Common myeloid progenitor, CD34-positive (primary cell): ENCODE measurements at places on chromosomes 5 and 9.

GRCh38 chr9:16870596-16871335 lies at the start of gene BNC2:
BNC2 (minus strand) TSS chr9:16870670; CDS start chr9:16870648, 22 bp downstream.
- DNase-seq = no peak

- no peak for DNase-seq
Measured at GRCh38 chr9:14438232-14439021, 124.5 kb upstream of the NFIB start.

- peak; percentile 73 for DNase-seq
Measured at GRCh38 chr5:96687812-96688453, 25.8 kb downstream of the CAST start.

DNA sequence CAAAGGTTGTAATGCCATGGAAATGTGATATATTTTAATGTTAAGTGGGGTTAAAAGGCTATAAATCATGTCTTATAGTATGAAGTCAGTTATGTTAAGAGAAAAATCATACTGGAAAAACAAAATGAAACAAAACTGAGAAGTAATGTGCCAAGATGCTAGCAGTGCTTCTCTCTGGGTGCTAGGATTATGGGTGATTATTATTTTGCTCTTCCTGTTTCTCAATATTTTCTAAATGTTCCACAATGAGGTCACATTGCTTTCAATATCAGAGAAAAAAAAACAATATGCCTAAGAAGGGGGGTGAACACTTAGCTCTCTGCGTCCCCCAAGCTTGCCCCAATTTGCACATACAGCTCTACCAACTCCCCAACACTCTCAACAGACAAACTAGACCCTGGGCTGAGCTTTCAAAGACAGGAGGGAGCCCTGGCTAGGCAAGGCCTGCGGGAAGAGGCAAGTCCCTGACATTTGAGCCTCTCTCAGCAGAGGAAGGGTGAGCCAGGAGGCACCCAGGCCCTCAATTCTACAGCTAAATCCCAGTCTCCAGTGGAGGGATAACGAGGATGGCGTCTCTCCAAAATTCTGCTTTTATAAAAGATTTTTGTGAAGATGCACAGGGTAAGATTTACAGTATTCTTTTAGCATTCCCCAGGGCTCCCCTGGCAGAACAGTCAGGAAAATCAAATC lies 24.4 kb downstream of the WHRN start:
- DNase-seq = no peak

DNA sequence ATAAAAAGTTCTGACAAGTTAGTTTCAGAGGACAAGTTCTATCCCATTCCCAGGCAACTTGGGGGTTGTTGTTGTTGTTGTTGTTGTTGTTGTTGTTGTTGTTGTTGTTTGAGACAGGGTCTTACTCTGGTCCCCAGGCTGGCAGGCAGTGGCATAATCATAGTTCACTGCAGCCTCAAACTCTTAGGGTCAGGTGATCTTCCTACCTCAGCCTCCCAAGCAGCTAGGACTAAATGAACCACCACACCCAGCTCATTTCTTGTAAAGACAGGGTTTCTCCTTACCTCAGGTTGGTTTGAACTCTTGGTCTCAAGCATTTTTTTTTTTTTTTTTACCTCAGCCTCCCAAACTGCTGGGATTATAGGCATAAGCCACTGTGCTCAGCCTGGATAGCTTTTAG lies 15.3 kb downstream of the PPP1R2B start:
- no peak for DNase-seq

- DNase-seq = peak; percentile 86
Measured at GRCh38 chr5:173664154-173664526, 47.7 kb upstream of the BOD1 start.

GRCh38 chr9:134891053-134891452 lies 10.4 kb downstream of the FCN2 start:
- DNase-seq = peak; percentile 31
